Activated T-helper 9 cell treated with anti-CD3 and anti-CD28 coated beads, Interleukin-2, amount 50 U/mL, for 16 hours (primary cell): ENCODE measurements at places on chromosomes 7 and 10.
A peak's percentile ranks its signal among the peaks of the same experiment; 100 is the strongest.

GRCh38 chr7:18414885-18415284 lies 80.7 kb upstream of the HDAC9 start:
- DNase-seq, result no peak

DNA sequence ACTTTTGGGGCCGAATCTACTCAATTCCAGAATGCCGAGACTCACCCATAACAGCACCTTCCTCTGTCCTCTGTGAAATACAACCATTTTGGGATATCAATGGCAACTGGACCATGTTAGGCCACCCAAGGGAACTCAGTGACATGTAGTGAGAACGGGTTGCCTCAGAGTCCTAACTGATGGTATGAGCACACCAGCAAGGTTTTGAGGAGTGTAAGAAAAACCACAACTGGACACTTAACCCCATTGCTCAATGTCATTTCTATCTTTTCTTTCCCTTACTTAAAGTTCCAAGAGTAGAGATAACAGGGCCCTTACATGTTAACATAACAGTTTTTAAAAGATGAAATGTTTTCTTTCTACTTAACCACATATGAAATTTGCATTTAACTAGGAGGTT lies 67.1 kb downstream of the TNS3 start:
- no peak for DNase-seq

DNA sequence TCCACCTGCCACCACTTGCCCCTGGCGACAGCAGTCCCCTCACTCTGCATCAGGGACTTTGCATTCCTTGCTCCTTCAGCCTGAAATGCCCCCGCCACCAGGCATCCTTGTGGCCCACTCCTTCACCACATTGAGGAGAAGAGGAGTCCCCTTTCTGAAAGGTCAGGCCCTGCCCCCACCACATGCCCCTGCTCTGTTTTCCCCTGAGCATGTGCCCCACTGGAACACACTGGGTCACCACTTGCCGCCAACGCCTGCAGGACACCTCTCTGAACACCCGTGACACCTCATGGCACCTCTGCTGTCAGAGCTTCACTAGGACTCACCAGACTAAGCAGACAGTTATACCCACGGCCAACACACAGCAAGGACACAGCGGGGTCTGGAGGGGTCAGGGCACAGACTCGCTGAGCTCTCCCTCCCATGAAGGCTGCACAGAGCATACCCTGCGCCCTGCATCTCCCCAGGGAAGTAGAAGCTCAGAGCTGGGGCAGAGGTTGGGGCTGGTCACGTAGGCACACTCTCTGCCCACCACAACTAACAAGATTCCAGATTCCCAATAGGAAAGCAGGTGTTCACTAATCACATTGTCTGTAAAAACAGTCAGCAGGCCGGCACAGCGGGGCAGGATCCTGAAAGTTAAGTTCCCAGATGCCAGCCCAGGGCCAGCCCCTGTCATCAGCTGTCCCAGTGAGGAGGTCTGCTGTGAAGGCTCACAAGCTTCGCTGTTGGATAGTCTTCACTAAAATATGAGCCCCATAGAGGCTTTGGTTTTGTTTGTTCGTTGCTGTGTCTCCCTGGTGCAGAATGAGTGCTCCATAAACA lies 5.8 kb upstream of the AOC1 start:
- DNase-seq, result no peak

DNA sequence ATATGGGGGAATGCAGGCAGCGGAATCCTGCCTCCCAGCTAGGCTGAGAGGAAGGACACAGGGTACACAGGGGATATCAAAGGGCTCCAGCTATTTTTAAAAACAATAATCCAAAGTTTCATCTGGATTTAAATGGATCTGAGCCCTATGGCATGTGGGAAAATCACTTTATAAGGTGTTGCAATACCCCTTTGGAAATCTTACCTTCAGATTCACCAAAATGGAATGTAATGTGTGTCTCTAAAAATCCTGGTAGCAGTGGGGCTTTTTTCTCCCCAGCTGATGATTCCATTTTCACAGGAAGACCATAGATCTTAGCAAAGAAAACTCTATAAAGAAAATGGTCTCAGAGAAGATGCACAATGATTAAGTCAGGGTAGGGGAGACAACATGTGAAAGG lies 722.2 kb downstream of the PARD3 start:
- no peak for DNase-seq

GRCh38 chr7:128934361-128935341 lies 3.1 kb upstream of the IRF5 start:
- no peak for DNase-seq

- no peak for DNase-seq
Observed at GRCh38 chr10:71221586-71222202, 9.3 kb downstream of the UNC5B start.

DNA sequence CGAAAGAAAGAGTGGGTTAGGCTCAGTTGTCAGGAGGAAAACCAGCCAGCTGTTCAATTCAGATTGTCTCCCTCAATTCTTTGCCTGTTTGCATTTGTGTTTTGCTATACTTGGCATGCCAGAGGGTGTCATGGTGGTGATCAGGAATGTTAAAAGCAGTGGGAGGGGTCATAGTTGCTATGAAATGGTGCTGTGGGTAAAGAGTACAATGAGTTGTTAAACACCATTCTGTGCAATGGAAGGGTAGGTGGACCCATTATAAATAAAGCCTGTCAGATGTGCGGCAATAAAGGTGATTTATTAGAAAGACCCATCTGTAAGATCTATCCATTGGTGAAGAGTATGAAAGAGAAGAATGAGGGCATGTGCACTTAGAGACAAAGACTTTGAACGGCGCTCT lies 82.2 kb downstream of the MRPL32 start:
- no peak for DNase-seq

GRCh38 chr10:126041804-126042231 lies 145.5 kb downstream of the FANK1 start:
- DNase-seq, result peak; percentile 17

- no peak for DNase-seq
Observed at GRCh38 chr7:52146871-52147634, 830.4 kb upstream of the COBL start.

GRCh38 chr7:22611758-22612079 lies 111.7 kb upstream of the STEAP1B start:
- DNase-seq, result no peak

DNA sequence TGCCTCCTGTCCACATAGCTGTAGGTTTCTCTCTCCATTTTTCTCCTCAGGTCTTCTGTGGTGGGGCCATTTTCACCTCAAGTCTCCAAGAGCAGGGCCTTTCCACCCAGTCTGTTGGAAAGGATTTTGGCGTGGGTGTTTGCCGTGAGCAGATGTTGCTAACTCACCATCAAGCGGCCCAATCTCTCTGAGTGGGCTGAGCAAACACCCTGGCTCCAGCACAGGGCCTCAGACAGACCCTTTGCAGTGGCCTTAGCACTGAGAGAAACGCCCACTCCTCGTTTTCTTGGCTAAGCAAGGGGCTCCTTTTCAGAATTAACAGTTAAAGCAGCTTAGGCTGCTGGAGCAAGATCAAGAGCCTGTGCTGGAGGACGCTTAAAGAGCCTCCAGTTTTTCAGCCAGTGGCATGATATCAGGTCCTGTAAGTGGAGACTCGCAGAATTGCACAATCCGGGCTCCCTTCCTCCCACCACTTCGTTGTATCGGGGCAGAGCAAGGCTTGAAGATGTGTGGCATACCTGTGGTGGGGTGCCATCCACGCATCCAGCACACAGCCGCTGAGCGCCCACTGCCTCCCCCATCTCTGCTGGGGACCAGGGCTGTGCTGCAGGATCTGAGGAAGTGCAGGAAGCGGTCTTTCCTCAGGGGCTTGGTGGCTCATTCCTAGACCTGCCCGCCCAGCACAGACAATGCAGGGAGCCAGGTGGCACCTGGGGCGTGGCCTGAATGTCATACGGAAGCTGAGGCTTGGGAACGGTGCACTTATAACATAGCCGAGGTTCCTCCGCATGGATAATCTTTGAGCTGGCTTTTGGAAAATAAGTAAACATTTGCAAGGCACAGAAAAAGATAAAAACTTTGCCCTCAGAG lies 142.7 kb downstream of the ADARB2 start:
- DNase-seq, result no peak

GRCh38 chr7:108314049-108314448 lies 142.2 kb downstream of the NRCAM start:
- no peak for DNase-seq

DNA sequence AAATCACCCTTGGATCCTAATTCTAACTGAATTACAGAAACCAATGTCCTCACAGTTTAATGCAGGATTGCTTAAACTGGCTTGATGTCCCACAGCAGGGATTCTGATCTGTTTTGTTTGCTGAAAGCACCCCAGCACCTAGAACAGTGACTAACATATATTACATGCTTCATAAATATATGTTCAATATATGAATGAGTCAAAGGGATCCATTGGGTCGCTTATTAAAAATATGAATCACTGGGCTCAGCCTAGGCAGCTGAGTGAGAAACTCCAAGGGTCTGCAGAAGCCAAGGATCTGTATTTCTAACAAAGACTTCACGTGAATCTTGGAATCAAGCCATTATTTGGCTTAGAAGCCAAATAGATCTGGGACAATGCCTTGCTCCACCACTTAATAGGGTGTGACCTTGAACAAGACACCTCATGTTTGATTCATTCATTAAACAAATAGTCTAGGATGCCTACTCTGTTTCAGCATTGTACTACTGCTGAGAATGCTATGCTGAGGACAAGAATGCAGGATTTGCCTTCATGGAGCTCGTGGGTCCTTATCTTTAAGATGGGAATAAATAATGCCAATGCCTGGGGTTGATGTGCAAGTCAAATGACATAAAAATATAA lies 103.4 kb upstream of the DLX6 start:
- DNase-seq, result no peak

- DNase-seq, result no peak
Observed at GRCh38 chr10:89301721-89302445, at the start of gene IFIT2. Gene IFIT2 (plus strand): TSS chr10:89302046. CDS start chr10:89302124, 78 bp downstream.

DNA sequence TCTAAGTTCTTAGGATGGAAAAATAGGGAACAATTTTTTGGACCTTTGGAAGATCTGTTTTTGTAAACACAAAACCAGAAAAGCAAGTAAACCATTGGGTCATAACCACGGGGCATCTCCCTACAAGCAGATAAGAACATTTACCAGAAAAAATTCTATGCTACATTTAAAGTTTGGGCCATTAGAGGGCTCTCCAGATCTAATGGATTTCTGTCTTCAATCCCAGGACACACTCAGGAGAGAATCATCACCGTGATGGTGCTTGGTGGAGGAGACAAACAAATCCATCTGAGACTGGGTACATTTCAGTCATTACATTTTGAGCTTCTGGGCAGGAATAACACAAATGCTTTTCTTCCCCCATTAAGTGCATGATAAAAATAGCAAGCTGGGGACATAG lies 178.4 kb upstream of the TARP start:
- no peak for DNase-seq

GRCh38 chr7:68088879-68089278 lies 1092.2 kb downstream of the TYW1 start:
- no peak for DNase-seq

GRCh38 chr7:116854132-116854531 lies 8.3 kb upstream of the CAPZA2 start:
- no peak for DNase-seq

GRCh38 chr7:157011333-157012112 lies 1.1 kb upstream of the MNX1 start:
- DNase-seq, result no peak

DNA sequence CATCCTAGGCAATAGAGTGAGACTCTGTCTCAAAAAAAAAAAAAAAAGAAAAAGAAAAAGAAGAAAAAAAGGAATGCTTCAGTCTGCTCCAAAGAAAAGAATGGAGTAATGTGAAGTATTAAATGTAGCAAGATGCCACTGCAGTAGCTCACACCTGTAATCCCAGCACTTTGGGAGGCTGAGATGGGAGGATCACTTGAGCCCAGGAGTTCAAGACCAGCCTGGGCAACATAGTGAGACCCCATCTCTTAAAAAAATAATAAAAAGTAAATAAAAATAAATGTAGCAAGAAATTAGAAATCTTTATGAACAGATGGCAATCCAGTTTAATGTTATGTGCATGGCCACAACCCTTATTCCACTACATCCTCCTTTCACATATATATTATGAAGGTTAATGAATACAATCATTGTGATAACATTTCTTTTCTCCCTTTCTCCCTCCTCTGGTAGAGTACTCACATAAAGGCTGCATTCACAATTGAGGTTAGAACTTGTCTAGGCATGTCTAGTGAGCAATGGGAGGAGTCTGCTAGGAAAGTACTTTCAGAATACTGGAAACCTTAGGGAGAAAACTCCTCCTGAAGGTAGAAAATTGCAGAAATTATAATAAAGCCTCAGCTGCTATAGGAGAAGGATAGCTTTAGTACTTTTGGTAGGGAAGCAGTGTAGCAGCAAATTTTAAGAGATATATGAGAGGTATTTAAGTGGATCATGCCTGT lies 20.4 kb downstream of the KLLN start:
- DNase-seq, result no peak

- DNase-seq, result no peak
Observed at GRCh38 chr10:133087679-133088178, at the start of gene ADGRA1. Gene ADGRA1 (plus strand): TSS chr10:133087924. CDS start chr10:133088910, 986 bp downstream.

DNA sequence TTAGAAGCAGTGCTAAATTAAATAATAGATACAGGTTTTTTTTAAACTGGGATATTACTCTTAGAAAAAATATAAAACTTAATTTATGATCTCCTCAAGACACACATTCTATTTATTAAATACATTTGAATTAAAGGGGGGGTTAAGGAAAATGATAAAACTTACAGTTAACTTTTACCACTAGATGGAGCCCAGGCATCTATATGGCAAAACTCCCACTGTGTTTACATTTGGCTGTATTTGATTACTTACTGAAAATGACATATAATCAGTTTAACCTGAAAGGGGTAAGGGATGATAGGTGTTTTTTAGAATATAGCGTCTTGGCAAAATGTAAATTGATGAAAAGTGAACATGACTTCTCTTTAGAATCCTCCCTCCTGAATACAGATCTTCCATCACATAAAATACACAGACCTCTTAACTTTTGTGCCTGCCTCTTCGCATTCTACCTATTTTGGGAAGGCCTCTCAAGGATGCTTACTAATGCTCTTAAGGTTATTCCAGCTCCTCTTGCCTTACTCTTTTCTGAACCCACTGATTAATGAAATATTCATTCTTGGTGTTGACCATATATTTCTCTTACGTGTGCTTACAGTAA lies 235.7 kb downstream of the AGMO start:
- no peak for DNase-seq

DNA sequence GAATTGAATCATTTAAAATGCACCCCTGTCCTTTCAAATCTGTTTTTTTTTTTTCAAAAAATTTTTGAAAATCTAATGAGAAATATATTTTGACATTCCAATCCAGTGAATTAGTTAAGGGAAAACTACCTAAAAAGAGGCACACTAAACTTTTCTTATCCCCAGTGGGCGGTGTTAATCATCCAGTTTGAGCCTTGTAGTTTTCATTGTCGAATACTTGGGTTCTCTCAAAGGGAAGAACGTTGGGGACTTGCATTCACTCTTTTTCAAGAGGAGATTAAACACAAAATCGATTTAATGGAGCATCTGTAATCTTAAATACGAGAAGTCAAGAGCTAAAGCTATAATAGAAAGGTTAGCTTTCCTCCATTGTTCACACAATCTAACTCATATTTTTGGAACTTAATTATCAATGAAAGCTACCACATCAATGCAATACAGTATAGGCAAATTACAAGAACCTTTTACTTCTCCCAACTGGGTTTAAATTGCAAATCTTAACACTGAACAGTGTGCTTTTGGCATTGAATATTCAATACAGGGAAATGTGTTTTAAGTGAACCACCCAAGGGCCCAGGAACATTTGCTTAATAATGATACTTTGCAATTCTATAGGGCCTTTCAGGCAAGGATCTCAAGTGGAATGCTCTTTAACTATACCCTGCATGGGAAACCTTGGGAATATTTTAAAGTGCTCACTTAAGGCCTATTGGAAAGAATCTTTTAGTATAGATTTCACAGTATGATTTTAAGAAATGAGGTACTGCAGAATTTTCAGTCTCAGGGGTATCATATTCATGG lies 13.1 kb upstream of the SP8 start:
- DNase-seq, result no peak
